Stimulated activated CD8-positive, alpha-beta memory T cell treated with anti-CD3 and anti-CD28 coated beads, Interleukin-15, amount 100 ng/mL, for 24 hours (primary cell): ENCODE measurements at places on chromosomes 2 and 18.

DNA sequence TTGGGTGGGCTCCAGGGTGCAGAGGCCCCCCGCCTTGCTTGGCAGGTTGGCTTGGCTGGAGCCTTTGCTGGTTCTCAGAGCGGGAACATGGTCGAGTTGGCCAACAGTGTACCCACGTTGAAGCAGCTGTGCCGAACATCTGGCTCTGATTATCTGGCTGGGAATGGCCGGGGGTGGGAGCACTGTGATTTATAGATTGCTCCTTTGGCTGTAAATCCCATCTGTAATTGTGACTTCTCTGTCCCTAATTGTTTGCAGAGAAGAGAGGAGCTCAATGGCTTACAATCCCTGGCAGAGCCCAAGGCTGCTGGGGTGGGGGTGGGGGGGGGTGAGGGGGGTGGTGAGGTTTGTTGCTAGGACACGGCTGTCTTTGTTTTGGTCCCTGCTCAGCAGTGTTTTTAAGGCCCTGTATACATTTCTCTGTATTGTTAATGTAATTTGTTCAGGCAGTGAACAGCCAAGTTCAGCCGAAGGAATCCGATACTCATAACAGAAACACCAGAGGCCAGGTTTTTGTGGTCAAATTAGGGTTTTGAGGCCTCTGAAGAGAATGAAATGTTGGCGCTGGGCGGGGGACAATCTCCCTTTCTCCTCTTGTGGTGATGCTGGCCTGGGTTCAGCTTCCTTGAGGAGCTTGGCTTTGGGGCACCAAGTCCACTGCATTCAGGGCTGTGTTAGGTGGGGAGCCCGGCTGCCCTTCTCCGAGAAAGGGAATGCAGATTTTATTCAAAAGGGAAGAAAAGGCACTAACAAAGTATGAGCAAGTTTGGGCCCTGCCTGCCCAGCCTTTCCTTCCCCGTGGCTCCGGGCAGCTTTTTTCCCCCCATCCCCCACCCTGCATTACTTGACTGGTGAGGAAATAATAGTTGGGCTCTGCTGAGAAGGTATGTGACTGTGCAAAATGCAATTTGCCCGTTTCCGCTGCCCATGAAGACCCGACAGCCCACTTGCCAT is 82.5 kb downstream of the TCF7L1 start:
- DNase-seq, result no peak

DNA sequence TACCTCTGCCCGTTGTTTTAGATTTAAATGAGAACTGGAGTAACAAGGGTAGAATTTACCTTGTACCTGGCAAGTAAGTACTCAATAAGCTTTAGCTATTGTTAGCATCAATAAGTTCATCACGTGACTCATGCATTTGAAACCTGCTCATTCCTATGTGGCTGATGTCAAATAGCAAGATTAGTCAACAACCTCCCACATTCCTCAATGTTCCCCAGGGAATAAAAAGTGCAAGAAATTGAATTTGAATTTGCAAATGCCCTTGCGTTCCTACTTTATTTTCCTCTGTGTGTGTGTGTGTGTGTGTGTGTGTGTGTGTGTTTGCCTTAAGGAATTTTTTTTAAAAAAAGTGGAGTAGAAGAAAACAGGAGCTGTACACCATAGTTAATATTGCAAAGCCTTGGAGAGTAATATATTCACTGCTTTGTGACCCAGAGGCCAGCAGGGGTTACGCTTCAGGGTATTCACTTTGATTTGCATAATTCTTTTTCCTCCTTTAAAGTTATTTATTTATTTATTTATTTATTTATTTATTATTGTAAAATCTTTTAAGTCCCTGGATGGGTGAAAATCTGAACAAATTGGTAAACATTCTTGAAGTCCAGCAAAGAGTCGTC is 43.9 kb upstream of the DNAH7 start:
- DNase-seq, result no peak

DNA sequence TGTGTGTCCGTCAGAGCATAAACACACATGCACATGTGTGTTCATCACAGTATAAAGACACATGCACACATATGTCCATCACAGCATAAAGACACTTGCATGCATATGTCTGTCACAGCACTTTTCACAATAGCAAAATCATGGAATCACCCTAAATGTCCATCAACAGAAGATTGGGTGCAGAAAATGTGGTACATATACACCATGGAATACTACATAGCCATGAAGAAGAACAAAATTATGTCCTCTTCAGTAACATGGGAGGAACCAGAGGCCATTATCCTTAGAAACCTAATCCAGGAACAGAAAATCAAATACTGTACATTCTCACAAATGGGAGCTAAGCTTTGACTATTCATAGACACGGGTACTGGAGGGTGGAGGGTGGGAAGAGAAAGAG is 732.2 kb downstream of the GALR1 start:
- no peak for DNase-seq

DNA sequence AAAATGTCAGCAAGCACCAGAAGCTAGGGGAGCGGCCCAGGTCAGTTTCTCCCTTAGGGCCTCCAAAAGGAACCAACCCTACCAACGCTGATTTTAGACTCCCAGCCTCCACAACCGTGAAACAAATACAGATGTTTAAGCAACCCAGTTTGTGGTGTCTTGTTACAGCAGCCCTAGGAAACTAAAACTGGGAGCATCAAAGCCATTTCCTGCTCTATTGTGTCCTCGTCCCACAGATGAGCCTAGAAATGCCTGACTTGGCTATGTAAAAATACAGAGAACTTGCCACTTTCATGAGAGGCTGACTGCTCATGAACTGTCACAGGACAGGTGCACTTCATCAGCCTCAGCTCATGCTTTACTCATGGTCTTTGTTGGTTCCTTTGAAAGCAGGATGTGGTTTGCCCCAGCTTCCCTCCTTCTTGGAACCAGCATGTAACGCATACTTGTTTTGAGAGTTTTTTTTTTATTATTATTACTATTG is 97.6 kb upstream of the SLC39A10 start:
- DNase-seq, result no peak

DNA sequence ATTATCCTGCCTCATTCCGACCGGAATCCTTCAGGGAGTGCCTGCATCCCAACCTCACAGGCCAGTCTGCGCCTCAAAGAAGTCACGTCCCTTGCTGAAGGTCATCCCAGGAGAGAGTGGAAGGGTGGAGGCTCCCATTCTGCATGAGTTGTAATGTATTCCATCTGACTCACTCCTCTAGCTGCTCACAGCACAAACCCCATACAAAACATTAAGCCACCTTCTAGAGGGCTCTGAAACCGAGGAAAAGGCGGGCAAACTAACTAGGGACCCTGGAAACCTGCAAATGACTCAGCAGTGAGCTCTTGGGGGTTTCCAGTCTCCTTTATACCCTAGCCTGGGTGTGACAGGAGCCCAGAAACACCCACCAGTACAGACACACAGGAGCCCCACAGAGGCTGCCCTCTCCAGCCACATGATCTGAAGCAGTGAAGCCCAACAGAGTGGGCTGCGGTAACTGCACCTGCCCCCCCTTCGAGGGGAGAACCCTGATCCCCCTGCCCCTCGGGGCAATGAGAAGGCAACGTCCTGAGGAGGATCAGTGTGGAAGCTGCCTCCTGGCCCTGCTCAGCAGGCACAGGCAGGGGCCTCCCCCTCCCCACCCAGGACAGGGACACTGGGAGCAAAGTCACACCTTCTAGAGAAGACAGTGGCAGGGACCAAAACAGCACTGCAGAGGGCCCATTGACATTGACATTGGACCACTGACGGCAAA is 69.3 kb upstream of the SNTG2 start:
- DNase-seq, result no peak

DNA sequence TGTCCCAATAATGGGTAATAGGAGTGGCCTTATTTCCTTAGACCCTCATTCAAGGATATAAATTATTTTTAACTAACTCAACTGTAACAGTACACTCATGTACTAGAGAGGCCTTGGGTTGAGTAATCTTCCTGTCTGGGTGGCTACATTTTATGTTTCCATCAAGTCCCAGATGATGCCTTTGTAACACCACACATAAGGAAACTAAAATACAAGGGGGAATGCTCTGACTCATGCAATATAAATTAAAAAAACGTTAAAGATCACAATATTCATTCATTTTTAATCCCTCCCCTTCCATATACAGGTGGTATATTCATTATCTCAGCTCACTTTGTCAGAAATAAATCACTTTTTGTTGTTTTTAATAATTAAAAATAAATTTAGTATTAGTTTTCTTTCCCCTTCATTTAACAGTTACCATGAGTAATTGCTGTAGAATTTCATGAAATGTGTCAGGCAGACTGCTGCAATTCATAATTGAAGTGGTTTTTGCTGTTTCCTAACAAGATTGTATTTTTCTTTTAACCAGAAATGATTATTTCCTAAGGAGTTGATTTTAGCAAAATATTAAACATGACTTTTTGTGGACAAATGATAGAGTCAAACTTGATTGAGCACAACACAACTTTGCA is 1403.6 kb downstream of the SUCLG1 start:
- no peak for DNase-seq

- no peak for DNase-seq
These were observed 47.6 kb downstream of the ALPK2 start for GRCh38 chr18:58581265-58581664.

DNA sequence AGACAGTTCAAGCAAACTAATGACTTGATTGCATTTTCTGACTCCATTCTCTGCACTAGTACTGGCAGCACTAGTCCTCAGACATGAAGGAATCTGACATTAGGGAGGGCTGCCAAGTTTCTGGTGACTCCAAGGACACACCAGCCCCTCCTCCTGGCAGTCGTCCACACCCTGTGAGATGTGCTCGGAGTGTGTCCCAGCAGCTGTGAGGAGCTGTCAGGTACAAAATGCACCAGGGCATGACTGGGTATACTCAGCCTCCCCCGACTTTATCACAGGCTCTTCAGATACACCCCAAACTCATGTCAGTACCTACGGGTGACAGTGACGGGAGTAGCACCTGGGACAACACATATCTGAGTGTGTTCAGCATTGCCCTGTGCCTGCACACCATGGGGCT is 43.1 kb downstream of the EDAR start:
- no peak for DNase-seq

DNA sequence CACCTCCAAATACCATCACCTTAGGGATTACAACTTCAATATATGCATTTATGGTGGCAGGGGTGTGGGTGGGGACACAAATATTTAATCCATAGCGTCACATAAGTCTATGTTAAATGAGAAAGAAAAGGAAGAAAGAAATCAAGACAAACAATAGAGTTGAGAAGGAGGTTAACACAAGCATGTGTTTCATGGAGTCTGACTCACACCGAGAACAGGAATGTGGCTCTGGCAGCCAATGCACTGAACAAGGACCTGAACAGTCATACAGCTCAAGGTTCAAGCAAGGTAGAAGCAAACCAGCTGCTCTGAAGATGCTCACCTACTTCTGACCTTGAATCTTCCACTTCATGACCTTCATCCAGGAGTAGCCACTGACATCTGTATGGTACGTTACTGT is 36.2 kb upstream of the LPIN1 start:
- DNase-seq, result no peak

DNA sequence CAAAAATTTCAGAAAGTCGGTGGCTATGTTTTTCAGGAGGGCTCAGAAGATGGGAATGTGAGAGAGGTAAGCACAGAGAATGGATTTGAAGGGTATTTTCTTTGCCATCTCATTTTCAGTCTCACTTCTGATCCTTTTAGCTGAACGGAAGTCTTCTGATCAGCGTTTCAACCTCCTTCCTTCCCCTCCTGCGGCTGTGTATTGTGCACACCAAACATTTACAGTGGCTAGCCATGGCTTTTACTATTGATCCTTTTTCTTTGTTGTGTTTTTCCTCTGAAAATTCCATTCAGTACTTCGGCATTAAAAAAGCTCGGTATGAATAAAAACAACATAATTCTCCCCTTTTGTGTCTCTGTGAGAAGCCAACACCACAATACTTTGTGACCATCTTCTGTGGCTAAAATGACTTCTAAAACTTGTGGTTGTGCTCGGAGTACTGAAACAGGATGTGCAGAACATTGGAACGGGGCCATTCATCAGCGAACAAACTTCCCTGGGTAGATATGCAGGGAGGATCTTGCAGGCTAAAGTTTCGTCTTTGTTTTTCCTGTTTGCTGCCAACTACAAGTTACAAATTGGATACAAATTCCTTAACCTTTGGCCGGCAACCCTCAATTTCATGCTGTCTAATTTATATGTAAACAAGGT is 260.8 kb upstream of the FAM98A start:
- DNase-seq, result no peak

- no peak for DNase-seq
These were observed 77.4 kb upstream of the GPC1 start for GRCh38 chr2:240358080-240358479.

DNA sequence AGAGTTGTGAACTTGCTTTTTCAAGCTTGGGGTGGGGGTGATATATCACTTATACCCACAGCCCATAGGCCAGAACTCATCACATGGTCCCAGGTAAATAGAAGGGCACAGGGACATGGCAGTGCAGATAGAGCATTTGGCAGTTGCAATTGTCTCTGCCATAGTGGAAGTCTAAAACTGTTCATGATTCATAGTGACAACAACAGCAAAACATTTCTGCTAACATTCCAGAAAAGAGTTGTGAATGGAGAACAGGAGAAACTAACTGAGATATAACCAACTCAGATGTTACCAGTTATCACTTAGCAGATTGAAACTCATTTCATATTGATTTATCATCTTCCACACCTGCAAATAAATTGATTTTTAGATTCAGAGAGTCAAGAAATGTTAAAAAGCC is 278.6 kb upstream of the KYNU start:
- no peak for DNase-seq

DNA sequence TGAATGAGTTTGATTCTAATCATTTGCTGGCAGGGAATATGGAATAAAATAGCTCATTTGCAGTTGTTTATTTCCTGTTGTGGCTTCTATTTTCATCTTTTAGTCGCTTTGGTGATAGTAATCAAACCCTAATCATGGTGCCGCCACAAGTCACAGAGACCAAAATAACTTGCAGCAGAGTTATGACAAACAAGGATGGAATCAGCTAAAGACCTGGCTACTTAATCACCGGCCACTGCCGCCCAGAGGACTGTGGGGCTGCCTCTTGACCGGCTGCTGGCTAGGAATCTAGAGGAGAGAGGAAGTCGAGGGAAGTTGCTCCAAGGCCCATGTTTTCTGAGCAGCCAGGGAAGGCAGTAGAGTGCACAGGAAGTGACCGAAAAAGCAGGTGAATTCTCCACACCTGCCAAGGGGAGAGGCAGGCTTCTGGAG is 5.1 kb upstream of the SMAD7 start:
- DNase-seq, result no peak

DNA sequence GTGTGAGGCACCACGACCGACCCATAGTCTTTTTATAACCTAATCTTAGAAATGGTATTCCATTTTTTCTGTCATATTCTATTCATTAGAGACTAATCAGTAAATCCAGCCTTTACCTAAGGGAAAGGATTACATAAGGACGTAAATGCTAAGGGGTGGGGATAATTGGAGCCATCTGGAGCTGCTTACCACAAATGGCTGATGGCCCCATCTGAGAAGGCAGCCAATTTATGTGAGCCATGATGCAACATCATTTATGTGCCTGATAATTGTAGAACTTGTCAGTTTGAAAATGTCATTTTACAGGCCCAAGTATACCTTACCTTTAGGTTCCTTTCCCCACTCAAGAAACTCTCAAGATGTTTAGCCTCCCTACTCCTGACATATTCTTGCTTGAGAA is 44.0 kb downstream of the ARHGEF33 start:
- DNase-seq, result no peak

GRCh38 chr2:1742301-1742680 is 2.0 kb downstream of the PXDN start:
- no peak for DNase-seq

- no peak for DNase-seq
These were observed 972 bp downstream of the IL1R1 start for GRCh38 chr2:102143450-102143985.
